Caco-2 (cell line): ENCODE measurements at places on chromosomes 4 and X. TPM values are rescaled to one million over a fixed set of nuclear protein-coding genes. Genes with fewer than 3 reads are reported as not detected.

DNA sequence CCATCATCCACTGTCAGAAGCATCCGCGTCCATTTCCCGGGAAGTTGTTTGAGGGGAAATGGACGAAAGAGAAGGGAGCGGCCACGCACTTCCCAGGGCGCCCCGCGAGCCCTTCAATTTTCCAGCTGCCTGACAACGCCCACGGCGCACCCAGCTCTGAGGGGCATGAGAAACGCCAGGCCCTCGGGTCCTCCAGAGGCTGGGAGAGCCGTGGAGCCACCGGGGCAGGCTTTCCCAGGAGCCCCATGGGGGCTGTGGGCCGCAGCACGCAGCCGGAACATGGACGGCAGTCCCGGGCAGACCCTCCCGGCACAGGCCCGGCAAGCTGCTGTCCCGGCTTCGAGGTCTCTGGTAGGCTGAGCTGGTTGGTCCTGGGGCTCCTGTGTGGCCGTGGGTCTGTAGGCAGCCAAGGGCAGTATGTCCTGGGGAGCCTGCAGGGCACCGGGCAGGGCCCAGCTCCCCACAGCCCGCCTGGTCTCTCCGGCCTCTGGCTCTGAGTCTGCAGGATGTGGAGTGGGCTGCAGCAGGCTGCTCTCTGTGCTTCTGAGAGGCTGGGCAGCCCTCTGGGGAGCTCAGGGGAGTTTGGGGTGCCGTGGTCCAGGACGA is 115.2 kb downstream of the FAM53A start:
- DNase-seq: no peak

DNA sequence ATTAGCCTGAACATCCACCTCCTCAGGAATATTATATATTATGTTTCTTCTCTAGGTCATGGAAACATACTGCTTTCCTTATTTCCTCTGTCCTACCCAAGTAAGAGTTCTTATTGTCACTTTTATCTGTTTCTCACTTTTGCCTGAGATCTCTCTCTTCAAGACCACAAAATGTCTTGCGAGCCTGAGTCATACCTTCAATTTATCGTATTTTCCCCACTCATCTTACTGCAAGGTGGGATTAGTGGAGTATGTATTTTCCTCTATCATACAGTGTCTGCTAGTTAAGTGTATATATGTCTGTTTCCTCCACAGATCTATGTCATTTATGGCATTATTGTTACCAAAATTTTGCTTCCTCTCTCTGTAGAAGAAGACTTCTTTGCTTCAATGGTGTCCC is 124.5 kb downstream of the EIF4E start:
- no peak for DNase-seq

DNA sequence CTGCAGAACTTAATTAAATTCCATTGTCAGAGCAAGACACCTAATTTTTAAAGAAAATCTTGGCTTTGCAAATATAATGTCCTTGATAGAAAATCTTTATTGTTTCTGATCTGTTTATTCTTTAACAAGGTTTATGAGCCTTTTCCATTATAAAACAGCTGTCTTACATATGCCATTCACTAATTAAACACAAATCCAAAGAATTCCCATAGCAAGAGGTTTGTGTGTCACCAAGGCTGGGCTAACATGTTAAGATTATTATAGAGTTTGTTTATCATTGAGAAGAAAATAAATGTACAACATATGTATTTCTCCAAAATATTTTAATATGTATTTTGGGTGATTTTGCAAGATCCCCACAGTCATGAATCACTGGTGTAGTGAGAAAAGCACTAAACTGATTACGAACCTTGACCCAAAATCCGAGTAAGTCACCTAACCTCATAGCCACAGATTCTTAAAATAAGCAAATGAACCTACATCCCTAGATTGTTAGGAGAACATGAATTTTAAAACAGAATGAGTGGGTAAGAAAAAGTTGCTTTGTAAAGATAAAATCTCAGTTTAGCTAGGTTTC is 694.8 kb upstream of the INTU start:
- DNase-seq: no peak

DNA sequence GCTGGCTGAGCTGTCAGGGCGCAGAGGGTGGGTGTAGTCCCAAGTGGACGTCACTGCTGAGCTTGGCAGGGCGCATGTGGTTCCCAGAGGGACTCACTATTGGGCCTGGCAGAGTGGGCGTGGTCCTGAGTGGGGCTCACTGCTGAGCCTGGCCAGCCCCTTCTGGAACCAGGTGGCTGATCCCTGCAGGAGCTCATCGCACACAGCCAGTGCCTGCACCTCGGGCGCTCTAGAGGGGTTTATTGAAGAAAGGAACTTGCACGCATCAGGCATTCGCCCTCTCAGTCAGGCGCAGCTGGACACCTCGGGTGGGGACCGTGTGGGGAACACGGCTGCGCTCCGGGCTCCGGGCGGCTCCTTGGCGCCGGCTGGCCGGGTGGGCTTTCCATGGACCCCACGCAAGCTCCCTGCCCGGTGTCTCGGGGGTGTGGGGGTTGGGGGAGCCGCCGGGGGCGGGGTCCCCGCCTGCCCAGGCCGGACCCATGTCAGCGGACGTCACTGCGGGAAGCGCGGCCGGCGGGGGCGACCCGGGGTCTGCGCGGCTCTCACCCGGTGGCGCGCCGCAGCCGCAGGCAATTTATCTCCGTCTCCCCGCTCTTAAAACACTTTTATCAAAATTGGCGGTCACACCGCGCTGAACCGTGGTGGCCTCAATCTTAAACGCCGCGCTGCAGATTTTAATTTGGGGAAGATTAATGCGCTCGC is 65.4 kb upstream of the NKX1-1 start:
- DNase-seq: no peak

DNA sequence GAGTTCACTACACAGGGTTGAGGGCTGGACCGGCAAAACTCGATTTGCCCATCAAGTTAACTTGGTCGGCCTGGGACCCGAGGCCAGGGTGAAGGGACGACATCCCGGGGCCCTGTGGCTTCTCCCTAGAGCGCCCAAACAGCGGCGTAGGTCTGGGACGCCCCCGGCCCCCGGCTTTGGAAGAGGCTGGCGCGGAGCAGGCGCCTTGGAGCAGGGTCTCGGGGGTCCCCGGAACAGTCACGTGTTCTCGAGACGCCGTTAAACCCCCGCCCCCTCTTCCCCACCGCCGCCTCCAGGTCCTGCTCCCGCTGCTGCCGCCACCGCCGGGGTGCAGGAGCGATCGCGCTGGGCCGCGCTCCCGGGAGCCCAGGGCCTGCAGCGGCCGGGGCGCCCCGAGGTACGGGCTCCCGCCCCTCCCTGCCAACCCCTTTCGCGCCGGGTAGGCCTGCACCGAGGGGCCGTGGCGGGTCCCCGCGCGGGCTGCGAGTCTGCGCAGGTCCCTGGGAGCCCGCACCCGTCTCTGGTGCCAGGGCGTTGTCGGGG is at the start of gene NPY5R:
Gene NPY5R, plus strand, starts transcription at position 289 of the 543 bp plus-strand sequence. CDS start 6,382 bp downstream, outside the sequence.
- DNase-seq: no peak

GRCh38 chr4:158496030-158496741 is 25.5 kb upstream of the RXFP1 start:
- DNase-seq: peak; percentile 39

DNA sequence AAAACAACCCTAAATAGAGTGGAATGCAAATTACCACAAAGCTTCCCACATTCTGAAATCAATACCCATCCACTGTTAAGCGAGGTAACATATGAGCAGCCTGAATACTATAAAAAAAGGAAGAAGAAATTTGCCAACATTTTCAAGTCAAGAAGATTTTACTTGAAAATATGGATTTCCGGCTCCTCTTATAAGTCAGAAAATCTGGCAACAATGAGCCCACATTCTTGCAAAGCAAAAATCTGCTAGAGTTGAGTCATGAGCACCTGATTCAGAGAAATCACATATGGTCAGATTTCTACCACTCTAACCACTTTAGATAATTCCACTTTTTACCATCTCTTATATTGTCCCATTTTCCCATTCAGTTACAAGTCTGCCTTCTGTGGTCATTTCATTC is 395.7 kb downstream of the DTHD1 start:
- no peak for DNase-seq

DNA sequence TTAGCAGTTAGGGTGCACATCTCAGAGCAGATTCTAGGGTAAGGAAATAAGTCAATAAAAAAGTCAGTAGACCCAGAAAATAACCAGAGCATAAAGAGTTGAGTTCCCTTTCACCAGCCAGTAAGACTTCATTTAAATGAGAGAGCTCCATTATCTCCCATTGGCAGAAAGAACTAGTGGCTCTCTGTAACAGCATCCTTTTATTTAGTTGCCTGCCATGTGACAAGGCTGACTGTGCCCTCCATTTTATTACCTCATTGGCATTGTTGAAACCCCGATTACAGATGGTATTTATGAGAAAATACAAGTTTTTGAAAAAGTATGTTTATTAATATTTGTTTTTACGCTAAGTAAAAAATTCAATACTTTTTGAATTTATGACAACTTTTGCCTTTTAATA is 859.5 kb upstream of the NDST4 start:
- DNase-seq: no peak

DNA sequence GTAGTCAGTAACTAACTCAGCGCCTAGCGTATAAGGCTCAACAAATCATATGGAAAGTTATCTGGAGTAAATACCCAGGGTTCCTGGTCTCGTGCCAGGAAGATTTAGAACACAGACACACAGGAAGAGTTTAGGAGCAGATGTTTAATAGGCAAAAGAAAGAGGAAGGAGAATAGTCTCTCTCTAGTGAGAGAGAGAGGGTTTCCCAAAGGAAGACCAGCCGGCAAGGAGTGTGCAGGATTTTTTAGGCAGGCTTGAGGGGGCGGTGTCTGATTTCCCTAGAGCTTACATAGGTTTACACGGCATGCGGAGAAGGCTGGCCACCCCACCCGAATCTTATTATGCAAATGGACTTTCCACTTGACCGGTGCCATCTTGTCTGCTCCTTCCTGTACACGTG is 284.0 kb upstream of the FRG1 start:
- no peak for DNase-seq

DNA sequence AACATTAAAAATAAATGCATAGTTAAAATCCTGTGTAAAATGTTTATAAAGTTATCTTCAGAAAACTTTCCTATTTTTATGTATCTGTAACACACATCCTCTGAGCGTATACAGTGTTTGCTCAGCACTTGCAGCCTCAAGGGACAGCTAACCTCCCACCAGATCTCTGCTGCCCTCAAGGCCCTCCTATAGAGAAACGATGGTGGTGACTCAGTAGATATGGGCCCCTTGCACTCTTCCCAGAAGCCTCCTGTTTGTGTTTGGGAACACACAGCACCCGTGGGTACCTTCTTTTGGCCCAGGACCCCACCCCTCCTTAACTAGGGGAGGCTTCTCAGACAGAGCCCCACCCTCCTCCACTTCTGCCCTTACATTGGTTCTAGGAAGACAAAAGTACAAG is 26.7 kb downstream of the PJA1 start:
- no peak for DNase-seq

- no peak for DNase-seq
These were observed 19.1 kb upstream of the XAGE2 start for GRCh38 chrX:52349681-52350080.

DNA sequence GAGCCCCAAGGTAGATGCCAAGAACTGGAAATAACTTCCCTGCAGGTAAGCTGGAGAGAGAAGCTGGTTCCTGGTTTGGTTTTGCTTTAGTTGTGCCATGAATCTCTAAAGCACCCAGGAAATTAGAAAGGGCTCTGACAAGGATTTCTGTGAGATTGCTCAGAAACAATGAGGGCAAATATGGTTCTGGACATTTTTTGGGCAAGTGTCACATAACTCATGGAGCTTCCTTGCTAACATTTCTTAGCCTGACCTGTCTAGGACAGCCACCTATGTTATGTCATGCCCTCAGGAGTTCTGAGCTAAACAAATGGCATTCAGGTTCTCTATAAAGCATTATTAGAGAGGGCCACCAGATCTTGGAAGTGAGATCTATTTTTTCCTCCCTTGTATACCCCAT is 131.8 kb downstream of the GUCY2F start:
- no peak for DNase-seq

SMIM10L2A gene
- 2.1 and 2.6 TPM in 2 replicates for total RNA-seq

RTL5 gene
- total RNA-seq: 2.2 and 2.5 TPM in 2 replicates

HTRA3 gene
- total RNA-seq: 0.63 and 0.66 TPM in 2 replicates
